Pulmonary artery endothelial cell (primary cell): ENCODE measurements at places on chromosomes 6 and 20. TPM values are rescaled to one million over a fixed set of nuclear protein-coding genes. Genes with fewer than 3 reads are reported as not detected.
A peak's percentile ranks its signal among the peaks of the same experiment; 100 is the strongest.

DNA sequence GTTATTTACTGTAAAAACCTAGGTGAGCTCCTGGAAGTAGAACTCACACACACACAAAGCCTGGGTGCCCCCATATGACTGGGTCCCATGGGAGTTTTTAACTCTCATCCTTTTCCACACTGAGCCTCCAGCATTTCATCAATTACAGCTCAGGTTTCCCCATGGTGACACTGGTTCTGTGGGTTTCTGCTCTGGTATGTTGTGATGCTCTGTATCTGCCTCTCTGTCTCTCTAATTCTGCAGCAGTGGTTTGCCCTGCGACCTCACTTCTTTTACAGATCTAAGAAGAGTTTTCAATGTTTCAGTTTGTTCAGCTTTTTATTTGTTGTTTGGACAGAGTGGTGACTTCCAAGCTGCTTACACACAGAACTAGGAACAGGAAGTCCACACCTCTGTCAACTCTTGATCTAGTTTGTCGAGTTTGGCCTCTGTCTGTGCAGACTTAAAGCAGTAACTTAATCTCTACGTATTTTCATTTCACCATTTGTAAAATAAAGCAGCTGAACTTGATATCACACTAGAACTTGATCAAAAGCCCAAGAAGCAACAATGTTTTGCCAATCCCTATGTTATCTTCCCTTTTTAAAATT, 554.3 kb downstream of the EPHA7 start:
- DNase-seq = no peak

GRCh38 chr20:32574296-32575226, 10.6 kb downstream of the NOL4L start:
- DNase-seq = peak; percentile 15

The THBS2 gene
- 3.2 and 7.9 TPM in 2 replicates for total RNA-seq

DNA sequence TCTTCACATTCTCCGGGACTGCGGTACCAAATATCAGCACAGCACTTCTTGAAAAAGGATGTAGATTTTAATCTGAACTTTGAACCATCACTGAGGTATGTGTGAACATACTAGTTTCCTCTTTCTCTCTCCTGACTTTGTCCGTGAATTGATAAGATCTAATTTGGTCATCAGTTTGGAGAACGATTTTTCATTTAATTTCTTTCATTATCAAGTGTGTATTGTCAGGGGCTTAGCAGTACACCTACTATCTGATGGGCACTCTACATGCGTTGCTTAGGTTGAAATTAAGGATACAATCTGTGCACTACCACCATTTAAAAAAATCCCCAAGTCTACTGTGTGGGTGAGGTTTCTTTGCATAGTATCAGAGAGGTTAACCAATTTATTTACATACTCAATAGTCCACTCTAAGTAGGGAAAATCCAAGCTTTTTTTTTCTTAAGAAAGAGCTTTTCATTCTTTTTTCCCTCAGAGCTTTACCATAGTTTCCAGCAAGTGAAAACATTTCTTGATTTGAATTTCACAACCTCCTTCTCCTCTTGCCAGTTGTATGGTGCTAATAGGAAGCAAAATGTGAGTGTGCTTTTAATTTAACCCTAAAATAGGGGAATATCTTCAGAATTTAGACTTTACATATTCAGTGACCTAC, 105.4 kb upstream of the ESR1 start:
- DNase-seq = no peak

DNA sequence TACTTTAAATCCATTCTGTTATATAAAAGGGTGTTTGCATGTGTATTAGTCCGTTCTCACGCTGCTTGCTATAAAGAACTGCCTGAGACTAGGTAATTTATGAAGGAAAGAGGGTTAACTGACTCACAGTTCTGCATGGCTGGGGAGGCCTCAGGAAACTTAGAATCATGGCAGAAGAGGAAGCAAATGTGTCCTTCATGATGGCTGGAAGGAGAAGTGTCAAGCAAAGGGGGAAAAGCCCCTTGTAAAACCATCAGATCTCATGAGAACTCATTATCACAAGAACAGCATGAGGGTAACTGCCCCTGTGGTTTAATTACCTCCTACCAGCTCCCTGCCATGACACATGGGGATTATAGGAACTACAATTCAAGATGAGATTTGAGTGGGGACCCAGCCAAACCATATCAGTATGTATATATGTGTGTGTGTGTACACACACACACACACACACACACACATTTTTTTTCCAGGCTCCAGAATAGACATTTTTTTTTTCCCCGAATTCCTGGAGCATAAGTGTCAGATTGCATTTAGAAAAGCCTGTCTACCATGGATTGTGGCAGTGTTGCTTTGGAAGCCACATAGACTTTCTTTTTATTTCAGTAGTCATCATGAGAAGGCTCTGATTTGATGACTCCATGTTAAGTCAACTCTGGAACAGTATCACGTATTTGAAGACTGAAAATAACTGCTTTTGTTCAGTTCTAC, 31.5 kb downstream of the KDM1B start:
- no peak for DNase-seq
